Inflammatory macrophage treated with lipopolysaccharide for 4 hours (primary cell): ENCODE measurements at places on chromosomes 6 and 20.

GRCh38 chr6:39280247-39280731 is 33.9 kb downstream of the KCNK17 start:
- peak; percentile 87 for DNase-seq

DNA sequence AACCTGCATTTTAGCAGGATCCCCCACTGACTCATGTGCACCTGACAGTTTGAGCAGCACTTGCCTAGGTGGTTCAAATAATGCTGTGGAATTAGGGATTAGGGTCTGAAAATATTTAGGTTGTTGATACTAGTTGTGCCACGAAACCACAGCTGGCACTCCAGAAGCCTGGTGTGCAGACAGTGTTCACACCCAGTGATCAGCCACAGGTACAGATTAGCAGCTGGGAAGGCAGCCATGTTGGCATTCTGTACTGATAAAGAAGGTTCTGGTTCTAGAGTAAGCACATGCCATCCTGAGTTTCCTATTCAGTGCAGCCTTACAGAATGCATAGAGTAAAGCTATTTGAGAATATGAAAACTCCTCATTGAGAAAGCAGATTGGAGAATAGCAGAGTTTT is 30.1 kb downstream of the TMEM74B start:
- no peak for DNase-seq

DNA sequence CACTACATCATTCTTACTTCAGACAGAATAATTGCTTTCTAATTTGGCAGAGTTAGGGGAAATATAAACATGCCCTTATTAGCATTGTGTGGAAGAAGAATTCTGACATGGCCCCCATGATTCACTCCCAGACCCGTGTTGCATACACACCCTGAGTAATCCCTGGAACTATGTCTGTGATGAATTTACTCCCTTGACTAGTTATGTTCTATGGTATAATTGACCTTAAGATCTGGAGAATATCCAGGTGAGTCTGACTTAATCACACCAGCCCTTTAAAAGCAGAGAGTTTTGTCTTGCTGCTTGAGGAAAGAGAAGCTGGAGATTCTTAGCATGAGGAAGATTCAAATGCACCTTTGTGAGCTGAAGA is 262.9 kb downstream of the SOX4 start:
- DNase-seq: peak; percentile 63

GRCh38 chr6:52640916-52641315 is 30.0 kb upstream of the TMEM14A start:
- no peak for DNase-seq

DNA sequence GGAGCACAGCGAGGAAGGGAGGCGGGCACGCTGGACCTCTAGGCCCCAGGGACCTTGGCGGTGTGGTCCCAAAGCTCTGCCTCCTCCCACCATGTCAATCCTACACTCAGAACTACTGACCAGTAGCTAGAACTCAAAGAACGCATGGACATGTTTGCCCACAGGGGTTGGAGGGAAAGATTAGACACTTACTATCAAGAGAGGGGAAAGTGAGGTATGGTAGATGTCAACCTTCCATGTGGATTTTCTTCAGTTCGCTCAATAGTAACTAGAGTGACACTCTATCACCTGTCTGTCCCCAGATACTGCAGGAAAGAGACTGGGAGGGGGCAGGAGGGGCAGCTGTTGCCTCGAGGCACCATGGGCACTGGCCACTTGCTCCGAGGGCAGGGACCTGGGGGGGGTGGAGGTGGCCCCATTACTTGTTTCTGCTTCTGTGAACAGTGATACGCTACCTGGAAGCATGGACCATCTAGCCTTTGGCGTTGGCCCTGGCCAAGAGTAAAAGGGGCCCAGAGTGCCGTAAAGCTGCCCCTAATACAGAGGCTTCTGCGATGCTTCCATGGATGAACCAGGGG is 912 bp upstream of the DIDO1 start:
- no peak for DNase-seq

DNA sequence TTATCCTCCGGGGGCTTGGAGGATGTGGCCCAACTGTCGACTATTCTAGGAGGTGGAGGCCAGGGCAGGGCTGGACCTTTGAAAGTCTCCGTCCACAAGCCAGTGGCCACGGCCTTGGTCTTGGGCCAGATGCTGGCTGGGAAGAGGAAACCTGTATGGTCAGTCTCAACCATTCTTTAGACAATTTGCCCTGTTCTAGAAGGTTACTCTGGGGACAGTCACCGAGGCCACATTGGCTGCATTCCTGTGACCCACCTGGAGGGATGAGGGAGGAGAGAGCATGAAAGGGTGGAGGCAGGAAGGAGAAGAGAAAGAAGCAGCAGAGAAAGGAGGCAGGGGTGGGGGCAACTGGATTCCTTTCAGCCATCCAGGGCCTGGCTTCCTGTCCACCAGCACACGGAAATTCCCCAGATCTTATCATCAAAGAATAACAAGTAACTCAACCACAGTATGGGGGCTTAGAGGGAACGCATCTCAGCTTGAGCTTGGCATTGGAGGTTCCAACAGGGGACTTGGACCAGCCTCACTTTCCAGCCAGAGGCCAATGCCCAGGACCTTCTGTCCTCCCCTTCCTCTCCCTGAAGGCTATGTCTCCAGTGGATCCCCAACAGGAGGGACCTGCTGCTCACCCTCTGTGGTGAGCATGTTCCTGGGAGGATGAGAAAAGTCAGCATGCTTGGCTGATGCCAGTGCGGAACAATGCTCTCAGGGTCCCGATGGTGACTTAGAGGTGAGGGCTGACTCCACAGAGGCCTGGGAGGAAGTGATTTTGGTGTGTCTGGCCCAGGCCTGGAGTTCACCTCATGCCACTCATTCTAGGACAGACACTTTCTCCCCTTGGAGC is 30.4 kb downstream of the TGM2 start:
- DNase-seq: no peak

- no peak for DNase-seq
Measured at GRCh38 chr6:67433124-67433523, 1202.0 kb upstream of the ADGRB3 start.

DNA sequence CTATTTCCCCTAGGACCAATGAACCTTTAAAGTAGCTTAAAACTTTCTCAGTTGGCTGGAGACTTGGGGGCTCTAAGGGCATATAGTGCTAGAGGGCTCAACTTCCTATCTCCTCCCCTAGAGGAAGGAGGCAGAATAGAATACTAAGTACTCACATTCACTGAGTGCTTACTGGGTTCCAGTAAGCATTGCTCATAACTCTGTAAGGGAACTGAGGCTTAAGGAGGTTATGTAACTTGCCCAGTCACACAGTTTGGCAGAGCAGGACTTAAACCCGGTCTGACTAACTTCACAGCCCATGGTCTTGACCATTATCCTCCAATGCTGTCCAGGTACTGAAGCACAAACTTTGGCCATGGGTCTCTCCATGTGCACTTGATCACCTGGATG is 12.5 kb downstream of the SESN1 start:
- peak; percentile 77 for DNase-seq

GRCh38 chr20:9617940-9618339 is 103.5 kb downstream of the LAMP5 start:
- peak; percentile 68 for DNase-seq

- DNase-seq: no peak
Measured at GRCh38 chr6:90458353-90459224, 128.3 kb downstream of the MAP3K7 start.

DNA sequence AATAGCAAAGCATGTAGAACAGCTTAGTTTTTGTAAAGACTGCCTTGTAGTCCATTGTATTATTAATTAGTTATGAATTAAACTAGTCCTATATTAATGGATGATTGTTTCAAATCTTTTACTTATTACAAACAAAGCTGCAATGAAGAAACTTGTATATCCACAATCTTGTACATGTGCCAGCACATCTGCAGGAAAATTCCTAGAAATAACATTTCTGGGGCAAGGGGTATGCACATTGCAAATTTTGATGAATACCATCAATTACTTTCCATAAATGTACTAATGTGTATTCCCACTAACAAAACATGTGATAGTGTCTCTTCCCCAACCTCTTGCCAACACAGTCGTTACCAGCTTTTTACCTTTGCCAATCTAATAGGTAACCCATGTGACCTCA is 73.6 kb upstream of the AKAP12 start:
- DNase-seq: no peak

DNA sequence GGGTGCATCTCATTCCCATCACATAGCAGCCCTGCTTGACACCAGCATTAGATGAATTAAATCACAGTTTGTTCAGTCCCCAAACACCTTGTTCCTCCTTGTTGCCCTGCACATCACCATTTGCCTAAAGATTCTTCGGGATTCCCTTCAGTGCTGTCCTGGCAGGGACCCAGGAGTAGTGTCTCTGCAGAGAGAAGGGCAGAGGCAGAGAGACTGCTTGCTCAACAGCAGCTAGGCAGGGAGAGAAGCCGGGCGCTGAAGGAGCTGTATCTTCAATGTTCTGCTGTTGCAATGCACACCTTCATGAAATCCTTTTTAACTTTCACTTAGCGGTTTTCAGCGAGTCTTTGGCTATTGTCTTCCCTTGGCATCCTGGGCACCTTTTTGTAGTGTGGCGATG is 362.9 kb downstream of the FARS2 start:
- DNase-seq: no peak

- DNase-seq: no peak
Measured at GRCh38 chr6:74256781-74257180, 560.8 kb downstream of the CD109 start.

- DNase-seq: no peak
Measured at GRCh38 chr6:43016943-43017334, 2.9 kb downstream of the KLHDC3 start.

DNA sequence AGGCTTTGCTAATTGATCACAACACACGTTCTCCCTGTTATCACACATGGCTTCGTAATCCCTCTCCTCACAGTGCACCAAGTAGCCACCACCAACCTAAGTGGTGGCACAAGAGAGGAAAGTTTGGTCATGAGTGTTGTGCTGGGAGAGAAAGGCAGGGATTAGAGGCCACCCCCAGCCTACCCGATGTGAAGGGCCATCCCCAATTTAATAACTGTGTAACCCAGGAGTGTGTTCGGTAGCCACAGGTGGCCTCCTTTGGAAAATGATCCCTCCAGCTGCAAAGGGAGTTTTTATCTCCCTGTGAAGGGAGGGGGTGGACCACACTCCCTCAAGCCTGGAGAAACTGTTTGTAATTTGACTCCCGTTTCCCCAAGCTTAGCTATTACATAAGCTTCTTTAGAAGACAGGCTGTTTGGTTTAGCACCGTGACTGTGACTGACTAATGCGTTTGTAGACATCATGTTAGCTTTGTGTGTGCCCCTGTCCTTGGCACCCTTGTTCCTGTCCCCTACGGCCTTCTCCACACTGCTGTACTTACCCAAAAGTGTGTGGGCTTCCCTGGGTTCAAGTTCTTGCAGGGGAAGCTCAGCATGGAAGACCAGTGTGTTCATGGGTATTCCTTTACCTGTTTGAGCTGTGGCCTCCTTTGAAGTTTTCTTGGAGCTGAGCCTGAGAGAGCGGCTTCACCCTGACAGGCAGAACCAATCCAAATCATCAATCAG is 20.6 kb downstream of the PPP1R16B start:
- no peak for DNase-seq

DNA sequence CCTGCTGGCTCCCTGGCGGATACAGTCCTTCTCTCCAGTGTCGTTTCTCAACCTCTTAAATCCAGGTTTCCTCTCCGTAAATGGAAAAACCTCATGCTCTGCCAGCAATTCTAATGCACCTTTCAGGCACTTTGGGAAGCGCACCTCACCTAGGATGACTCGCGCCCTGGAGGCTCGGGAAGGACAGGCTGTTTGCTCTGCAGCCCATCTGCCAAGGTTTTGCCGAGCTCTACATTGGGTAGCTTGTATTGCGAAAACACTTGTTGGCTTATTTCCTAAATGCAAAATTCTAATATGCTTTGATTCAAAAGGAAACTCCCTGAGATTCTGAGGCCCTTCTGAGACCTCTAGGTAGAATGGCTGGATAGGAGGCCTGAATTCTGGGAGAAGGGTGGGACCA is 102.6 kb upstream of the MLN start:
- no peak for DNase-seq

DNA sequence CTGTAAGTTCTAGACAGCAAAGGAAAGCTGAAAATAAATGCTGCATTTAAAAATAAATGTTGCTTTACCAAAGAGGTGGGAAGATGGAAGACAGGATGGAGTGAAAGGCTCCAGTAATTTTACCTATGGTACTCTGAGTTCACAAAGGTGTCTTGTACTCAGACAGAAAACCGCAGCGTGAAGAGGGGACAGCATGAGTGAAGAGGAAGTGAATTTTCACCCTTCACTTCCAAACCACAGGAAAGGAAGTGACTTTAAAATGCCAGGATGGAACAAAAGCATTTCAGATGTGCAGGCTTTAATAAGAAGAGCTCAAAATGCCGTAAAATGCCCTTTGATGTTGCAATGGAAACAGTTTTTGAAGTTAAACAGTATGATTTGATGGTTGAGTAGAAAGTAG is 91.2 kb upstream of the TINAG start:
- DNase-seq: no peak

DNA sequence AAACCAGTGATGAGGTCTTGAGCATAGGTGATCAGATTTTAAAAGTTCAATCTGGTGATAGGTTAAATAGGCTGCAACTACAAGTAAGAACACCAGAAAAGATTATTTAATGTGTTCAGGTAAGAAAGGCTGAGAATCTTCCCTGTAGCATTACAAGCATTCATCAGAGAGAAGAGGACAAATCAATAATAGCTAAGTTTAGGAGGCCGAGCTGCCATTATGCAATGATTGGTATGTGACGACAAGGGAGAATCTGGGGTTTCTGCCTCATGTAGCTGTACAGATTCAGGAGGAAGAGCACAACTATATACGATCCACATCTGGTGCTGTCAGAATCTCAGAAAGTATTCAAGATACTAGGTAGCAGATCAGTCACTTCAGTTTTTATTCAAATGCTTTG is 21.9 kb downstream of the MLIP start:
- no peak for DNase-seq

GRCh38 chr6:99746261-99746895 is 139.7 kb downstream of the PRDM13 start:
- DNase-seq: peak; percentile 80

DNA sequence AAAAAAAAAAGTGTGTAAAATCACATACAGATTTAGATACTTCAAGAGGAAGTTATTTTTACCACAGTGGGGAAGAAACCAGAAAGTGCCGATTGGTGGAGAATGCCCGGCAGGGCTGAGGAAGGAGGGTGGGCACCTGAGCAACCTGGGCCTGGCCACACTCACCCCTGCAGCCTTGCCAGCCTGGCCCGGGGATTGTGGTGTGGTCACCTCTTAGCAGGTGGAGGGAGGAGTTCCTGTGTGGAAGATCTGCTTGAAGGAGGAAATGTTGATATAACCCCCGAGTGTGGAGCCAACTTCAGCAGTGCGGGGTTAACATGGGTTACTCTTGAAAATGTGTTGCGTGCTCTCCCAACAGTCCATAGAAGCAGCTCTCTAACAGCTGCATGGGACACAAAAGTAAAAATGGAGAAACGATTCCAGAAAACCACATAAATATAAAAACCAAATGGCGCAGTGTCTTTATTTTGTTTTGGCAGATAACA is 14.7 kb downstream of the UST start:
- no peak for DNase-seq
